GM18507 (cell line): ENCODE measurements at places on chromosomes 5 and 9.

DNA sequence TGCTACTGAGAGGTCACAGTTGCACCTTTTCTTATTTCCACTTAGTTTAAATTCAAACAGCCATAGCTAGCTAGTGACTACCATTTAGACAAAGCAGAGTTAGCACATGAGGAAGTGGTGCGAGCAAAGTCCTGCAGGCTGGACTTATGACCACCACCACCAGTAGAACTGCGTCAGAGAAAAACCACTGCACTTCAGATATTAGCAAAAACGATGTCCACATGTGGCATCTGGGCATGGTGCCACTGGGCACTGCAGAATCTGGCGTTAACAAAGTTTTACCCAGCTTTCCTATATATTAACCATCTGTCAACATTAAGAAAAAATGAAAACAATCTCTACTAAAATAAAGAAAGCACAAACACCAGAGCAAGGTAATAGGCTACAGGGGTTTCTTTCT, 80.1 kb downstream of the SPTLC1 start:
- no peak for DNase-seq

- DNase-seq, result no peak
These were observed 23.3 kb downstream of the NOTCH1 start for GRCh38 chr9:136522314-136523237.

- DNase-seq, result no peak
These were observed 47.0 kb downstream of the PLK2 start for GRCh38 chr5:58412932-58413331.

GRCh38 chr5:100432741-100433140, 102.4 kb upstream of the FAM174A start:
- no peak for DNase-seq
